CD4-positive, CD25-positive, alpha-beta regulatory T cell (primary cell): ENCODE measurements at places on chromosomes 16 and 17. TPM values are rescaled to one million over a fixed set of nuclear protein-coding genes. Genes with fewer than 3 reads are reported as not detected.
A peak's percentile ranks its signal among the peaks of the same experiment; 100 is the strongest.

GRCh38 chr16:31064882-31065461, 9.1 kb downstream of the ZNF668 start:
- H3K4me1 ChIP-seq = peaks cover 22% of the 10 kb centered on the region
- H3K27me3 ChIP-seq = no peaks in the 10 kb centered on the region
- no peak for DNase-seq
- H3K4me3 ChIP-seq = no peak overlapping the region

GRCh38 chr17:2282297-2282873, 21.2 kb downstream of the SMG6 start:
- peaks cover 73% of the 10 kb centered on the region for H3K36me3 ChIP-seq
- no peaks in the 10 kb centered on the region for H3K27me3 ChIP-seq

GRCh38 chr17:9763643-9764042, 27.7 kb downstream of the DHRS7C start:
- H3K4me3 ChIP-seq = no peak overlapping the region
- H3K27ac ChIP-seq = no peak overlapping the region
- H3K27me3 ChIP-seq = no peaks in the 10 kb centered on the region
- no peaks in the 10 kb centered on the region for H3K4me1 ChIP-seq
- DNase-seq = no peak

NUP93 gene
- 66.8 TPM for total RNA-seq

IGF2BP1 gene
- total RNA-seq = not detected

GSG1L gene
- not detected for total RNA-seq

INCA1 gene
- total RNA-seq = not detected

CLDN7 gene
- not detected for total RNA-seq

TP53TG3B gene
- not detected for total RNA-seq

GRCh38 chr17:82351713-82352488, 7.1 kb upstream of the TEX19 start:
- H3K36me3 ChIP-seq = no peaks in the 10 kb centered on the region
- H3K27me3 ChIP-seq = no peaks in the 10 kb centered on the region
- peaks cover 4% of the 10 kb centered on the region for H3K4me1 ChIP-seq
- H3K27ac ChIP-seq = no peak overlapping the region

DNA sequence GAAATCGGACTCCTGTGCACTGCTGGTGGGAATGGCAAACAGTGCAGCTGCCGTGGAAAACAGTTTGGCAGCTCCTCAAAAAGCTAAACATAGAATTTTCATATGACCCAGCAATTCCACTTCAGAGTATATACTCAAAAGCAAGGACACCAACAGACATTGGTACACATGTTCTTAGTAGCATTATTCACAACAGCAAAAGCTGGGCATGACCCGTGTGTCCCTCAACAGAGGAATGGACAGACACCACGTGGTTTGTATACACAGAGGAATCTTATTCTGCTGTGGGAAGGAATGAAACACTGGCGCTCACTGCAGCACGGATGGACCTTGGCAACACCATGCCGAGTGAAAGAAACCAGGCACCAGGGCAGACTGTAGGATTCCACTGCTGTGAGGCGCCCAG, 16.0 kb downstream of the NPTX1 start:
- no peak overlapping the region for H3K27ac ChIP-seq
- peaks cover 1% of the 10 kb centered on the region for H3K4me1 ChIP-seq
- no peak for DNase-seq
- no peaks in the 10 kb centered on the region for H3K27me3 ChIP-seq
- H3K36me3 ChIP-seq = no peaks in the 10 kb centered on the region
- no peak overlapping the region for H3K4me3 ChIP-seq

- peaks cover 7% of the 10 kb centered on the region for H3K4me1 ChIP-seq
- peak overlapping the region; percentile 53 for H3K27ac ChIP-seq
- H3K36me3 ChIP-seq = no peaks in the 10 kb centered on the region
- no peaks in the 10 kb centered on the region for H3K27me3 ChIP-seq
Measured at GRCh38 chr17:62119373-62119772, 54.3 kb upstream of the MED13 start.

- no peak overlapping the region for H3K4me3 ChIP-seq
- no peaks in the 10 kb centered on the region for H3K36me3 ChIP-seq
- H3K4me1 ChIP-seq = no peaks in the 10 kb centered on the region
- H3K27ac ChIP-seq = no peak overlapping the region
Measured at GRCh38 chr16:57630931-57631845, 2.8 kb downstream of the ADGRG1 start.

DNA sequence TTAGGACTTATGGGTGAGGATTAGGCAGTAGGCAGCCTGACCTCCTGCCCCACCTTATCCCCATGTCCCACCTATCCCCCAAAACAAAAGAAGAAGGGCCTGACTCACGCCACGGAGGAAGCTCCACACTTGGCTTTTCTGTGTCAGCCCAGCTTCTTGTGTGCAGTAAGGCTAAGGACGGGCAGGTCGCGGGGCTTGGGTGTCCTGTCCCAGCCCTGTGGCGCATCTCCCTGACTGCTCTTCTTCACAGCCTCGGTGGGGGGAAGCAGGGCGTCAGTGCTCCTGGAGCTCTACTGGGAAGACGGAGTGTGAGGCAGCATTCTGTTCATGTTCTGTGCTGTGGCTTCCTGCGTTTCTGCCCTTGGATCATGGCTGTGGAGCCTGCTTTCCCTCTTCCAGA, 34.6 kb upstream of the ALDH3A2 start:
- DNase-seq = no peak
- H3K4me3 ChIP-seq = no peak overlapping the region
- H3K36me3 ChIP-seq = no peaks in the 10 kb centered on the region
- H3K27ac ChIP-seq = no peak overlapping the region

GRCh38 chr17:45172541-45173286, 11.0 kb downstream of the HEXIM2 start:
- DNase-seq = peak; percentile 76
- H3K4me3 ChIP-seq = no peak overlapping the region
- peak overlapping the region; percentile 49 for H3K27ac ChIP-seq
- peaks cover 19% of the 10 kb centered on the region for H3K4me1 ChIP-seq
- no peaks in the 10 kb centered on the region for H3K36me3 ChIP-seq

DNA sequence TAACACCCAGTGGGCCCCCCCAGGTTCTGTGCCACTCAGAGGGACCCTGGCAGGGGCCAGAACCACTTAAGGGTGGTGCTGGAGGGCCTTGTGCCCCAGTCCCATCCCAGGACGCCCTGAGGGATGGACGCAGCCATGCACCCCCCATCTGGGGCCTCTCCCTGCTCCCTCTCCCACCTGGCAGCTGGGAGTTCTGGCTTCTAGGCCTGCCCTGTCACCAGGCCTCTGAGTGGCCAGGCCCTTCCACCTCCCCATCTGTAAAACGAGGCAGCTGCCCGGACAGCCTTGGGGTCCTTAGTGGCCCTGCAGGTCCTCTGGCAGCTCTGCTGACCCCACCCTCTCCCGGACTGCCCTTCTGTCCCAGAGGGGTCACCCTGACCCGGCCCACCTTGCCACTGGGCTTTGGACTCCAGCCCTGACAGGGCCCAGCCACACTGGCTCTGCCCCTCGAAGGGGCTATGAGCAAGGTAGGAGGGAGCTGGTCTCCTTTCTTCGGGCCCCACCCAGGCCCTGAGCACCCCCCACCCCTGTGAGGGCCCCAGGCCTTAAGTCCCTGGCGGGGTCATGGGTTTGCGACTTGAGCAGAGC, 12.3 kb downstream of the PAM16 start:
- DNase-seq = no peak
- H3K4me1 ChIP-seq = no peaks in the 10 kb centered on the region
- H3K4me3 ChIP-seq = no peak overlapping the region
- peaks cover 14% of the 10 kb centered on the region for H3K36me3 ChIP-seq
- no peak overlapping the region for H3K27ac ChIP-seq
- H3K27me3 ChIP-seq = no peaks in the 10 kb centered on the region

DNA sequence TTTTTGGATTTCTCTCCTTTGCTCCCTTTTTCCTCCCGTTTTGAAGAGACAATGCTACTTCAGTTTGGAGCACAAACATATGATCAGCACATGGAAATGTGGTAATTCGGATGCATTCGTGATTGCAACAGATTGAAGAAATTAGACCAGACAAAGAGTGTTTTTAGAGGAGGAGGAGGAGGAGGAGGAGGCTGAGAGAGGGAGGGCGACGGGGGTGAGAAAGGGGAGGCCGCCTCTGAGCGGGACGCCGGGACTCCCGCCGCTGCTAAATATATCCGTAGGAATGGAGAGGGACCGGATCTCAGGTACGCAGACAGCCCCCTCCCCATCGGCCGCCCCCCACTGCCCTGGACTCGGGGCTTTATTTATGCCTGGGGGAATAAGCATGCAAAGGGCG, 179.3 kb downstream of the SEC14L1 start:
- H3K27me3 ChIP-seq = no peaks in the 10 kb centered on the region
- H3K4me3 ChIP-seq = no peak overlapping the region
- no peak for DNase-seq
- H3K27ac ChIP-seq = no peak overlapping the region
- H3K4me1 ChIP-seq = peaks cover 28% of the 10 kb centered on the region

DNA sequence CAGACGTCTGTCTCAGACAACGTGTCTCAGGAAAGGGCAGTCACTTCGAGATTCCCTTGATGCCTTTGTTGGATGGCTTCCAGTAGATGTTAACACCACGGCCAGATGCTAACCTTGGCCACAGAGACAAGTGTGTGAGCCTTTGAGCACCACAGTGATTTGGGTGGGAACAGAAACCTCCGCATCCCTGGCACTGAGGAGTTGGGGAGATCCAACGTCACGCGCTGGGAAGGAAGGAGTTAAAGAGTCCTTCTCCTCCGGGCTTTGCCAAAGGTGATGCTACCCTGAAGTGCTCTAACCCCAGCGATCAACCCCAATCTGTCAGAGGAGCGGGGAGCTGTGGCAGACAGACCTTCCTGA, 3.0 kb upstream of the ABR start:
- no peak overlapping the region for H3K27ac ChIP-seq
- no peak for DNase-seq
- no peaks in the 10 kb centered on the region for H3K36me3 ChIP-seq

DNA sequence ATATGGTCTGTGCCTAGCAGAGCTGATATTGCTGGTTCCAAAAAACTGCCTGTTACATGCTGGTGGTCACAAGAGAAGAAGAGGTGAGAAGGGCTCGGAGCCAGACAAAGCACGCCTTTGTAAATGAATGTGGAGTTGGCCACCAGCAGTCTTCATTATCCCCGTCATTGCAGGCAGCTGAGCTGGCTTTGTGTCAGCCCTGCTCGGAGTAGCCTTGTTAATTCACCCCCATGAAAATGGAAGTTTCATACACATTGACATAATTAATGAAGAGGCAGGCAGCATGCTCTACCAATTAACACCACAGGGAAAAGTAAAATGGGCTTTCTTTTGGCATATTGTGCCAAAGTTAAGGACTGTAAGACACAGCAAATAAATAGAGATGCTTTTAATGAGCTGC, 113.7 kb upstream of the RBFOX1 start:
- H3K27ac ChIP-seq = no peak overlapping the region
- no peaks in the 10 kb centered on the region for H3K27me3 ChIP-seq

DNA sequence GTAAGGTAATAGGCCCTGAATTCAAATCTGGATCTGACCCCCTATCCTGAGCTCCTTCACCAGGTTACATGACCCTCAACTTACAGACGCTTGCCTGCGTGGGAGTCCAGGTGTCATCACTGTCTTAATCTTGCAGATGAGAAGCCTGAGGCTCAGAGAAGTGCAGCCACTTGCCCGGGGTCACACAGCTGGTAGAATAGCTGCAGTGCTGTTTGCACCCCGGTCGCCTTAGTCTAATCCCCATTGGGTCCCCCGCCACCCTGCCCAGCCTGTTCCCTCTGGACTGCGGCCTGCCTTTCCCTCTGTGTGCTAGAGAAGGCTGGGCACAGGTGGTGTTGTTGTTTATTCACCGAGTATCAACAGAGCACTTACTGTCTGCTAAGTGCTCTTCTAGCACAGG, 107.0 kb downstream of the SDR42E1 start:
- H3K27me3 ChIP-seq = no peaks in the 10 kb centered on the region
- H3K4me1 ChIP-seq = no peaks in the 10 kb centered on the region
- no peak for DNase-seq
- no peaks in the 10 kb centered on the region for H3K36me3 ChIP-seq
- no peak overlapping the region for H3K27ac ChIP-seq

AOC3 gene
- 0.49 TPM for total RNA-seq

DNA sequence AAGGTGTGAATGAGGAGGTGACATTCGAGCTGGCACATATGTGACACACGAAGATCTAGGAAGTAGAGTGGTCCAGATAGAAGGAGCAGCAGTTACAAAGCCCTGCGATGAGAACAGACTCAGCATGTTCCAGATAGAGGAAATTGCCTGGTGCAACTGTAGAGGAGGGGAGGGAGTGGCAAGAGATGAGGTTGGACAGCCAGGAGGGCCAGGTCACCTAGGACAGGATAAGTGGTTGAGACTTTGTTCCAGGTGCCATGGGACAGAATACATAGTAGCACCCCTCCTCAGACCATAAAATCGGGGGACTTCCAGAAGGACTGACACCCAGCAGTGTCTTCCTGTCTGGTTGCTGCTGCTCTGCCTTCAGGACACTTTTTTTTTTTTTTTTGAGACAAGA, 11.0 kb upstream of the CENPT start:
- H3K36me3 ChIP-seq = no peaks in the 10 kb centered on the region
- no peaks in the 10 kb centered on the region for H3K27me3 ChIP-seq
- H3K4me3 ChIP-seq = no peak overlapping the region
- H3K27ac ChIP-seq = no peak overlapping the region
- DNase-seq = no peak
- no peaks in the 10 kb centered on the region for H3K4me1 ChIP-seq

CDYL2 gene
- total RNA-seq = 37.6 TPM

KIF19 gene
- 1.8 TPM for total RNA-seq

- no peaks in the 10 kb centered on the region for H3K27me3 ChIP-seq
- peak overlapping the region; percentile 51 for H3K27ac ChIP-seq
- DNase-seq = no peak
- H3K4me3 ChIP-seq = peak overlapping the region; percentile 83
- peaks cover 24% of the 10 kb centered on the region for H3K4me1 ChIP-seq
Measured at GRCh38 chr17:15648386-15648785, 28.9 kb upstream of the FBXW10B start.

DNA sequence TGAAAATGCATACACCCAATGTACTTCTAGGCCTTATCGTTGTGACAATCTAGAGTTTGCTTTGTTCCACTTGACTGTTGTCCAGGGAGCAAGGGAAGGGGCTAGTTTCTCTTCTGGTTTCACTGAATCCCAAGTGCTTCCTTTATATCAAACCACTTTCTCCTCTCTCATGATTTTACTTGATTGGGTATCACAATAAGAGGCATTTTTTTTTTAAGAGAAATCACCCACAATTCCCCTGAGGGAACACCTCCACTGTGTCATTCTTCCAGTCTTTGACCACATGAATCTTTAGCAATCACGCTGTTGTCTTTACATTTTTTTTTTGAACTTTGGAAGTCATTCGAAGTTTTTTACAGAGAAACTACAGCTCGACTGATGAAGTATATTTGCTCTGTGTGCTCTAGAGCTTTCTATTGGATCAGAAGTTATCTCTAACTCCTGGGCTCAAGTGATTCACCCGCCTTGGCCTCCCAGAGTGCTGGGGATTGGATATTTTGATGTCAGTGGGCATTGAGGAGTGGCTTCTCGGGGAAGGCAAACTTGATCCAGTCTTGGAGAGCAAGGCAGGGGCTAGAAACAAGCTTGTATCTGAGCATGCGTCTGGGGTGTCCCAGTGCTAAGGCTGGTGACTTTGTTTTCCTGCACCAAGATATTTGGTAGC, 3.0 kb downstream of the CDH1 start:
- peaks cover 4% of the 10 kb centered on the region for H3K27me3 ChIP-seq
- no peaks in the 10 kb centered on the region for H3K36me3 ChIP-seq
- no peak overlapping the region for H3K4me3 ChIP-seq
- no peak for DNase-seq
